Uterus (tissue), 4 donors: ENCODE measurements at places on chromosomes 5 and 9. TPM values are rescaled to one million over a fixed set of nuclear protein-coding genes. Genes with fewer than 3 reads are reported as not detected.

Gene FAM200C
- 26.5 TPM for total RNA-seq

Gene FOXD4L4
- not detected for total RNA-seq

Gene GCNT4
- total RNA-seq = 4.0 TPM

Gene MARCOL
- not detected for total RNA-seq

Gene TRAPPC13
- 13.8 TPM for total RNA-seq

Gene FOXD4L6
- 0.51 TPM for total RNA-seq

Gene SOX30
- total RNA-seq = not detected

Gene C9orf152
- 1.6 TPM for total RNA-seq

Gene LIX1
- total RNA-seq = 3.9 TPM

Gene LCN10
- 81.4 TPM for total RNA-seq

Gene VLDLR
- 99.5 TPM for total RNA-seq

Gene AIF1L
- 15.6 TPM for total RNA-seq

Gene GMCL2
- not detected for total RNA-seq

Gene XRCC4
- total RNA-seq = 5.5 TPM

Gene PCDHGA5
- total RNA-seq = 1.8 TPM

Gene SPATA24
- not detected for total RNA-seq

Gene C5orf58
- not detected for total RNA-seq

Gene SLC6A7
- total RNA-seq = not detected

Gene ZNF883
- total RNA-seq = 1.3 TPM

Gene SCGB3A1
- not detected for total RNA-seq

Gene SLC9A3
- 3.9 TPM for total RNA-seq

Gene FUBP3
- total RNA-seq = 65.6 TPM

Gene CD72
- total RNA-seq = 2.8 TPM

Gene PCDHGB4
- total RNA-seq = 13.1 TPM

Gene MFAP3
- total RNA-seq = 39.0 TPM

Gene RGMB
- 2.8 TPM for total RNA-seq

Gene FIBCD1
- total RNA-seq = not detected

Gene ANKRD18A
- not detected for total RNA-seq

Gene KIF27
- total RNA-seq = 23.3 TPM

Gene FAM81B
- total RNA-seq = not detected

Gene SLC46A2
- total RNA-seq = not detected

Gene BNC2
- 85.9 TPM for total RNA-seq

Gene NEUROG1
- not detected for total RNA-seq

Gene NPR3
- 18.0 TPM for total RNA-seq

Gene DNM1
- 71.5 TPM for total RNA-seq

Gene ASTN2
- total RNA-seq = 8.2 TPM

Gene C9
- not detected for total RNA-seq

Gene TSLP
- total RNA-seq = 0.76 TPM

Gene PCDHB9
- total RNA-seq = 5.4 TPM

Gene UNC5A
- total RNA-seq = not detected

Gene ELL2
- total RNA-seq = 2.3 TPM

Gene TRPM3
- 4.5 TPM for total RNA-seq

Gene PCDHGA9
- total RNA-seq = 18.7 TPM

Gene RAI14
- 264 TPM for total RNA-seq

Gene MORN5
- 1.8 TPM for total RNA-seq

Gene PPP3R2
- not detected for total RNA-seq

Gene CSF2
- total RNA-seq = not detected

Gene PCDHGA2
- 3.2 TPM for total RNA-seq

Gene LCP2
- 19.1 TPM for total RNA-seq

Gene HRH2
- total RNA-seq = 0.51 TPM

Gene ACTBL2
- total RNA-seq = not detected

Gene CMYA5
- 49.4 TPM for total RNA-seq

Gene SOHLH1
- not detected for total RNA-seq

Gene ELOVL7
- 1.5 TPM for total RNA-seq

Gene SMIM33
- total RNA-seq = not detected
